ENCODE measurements at places on chromosomes 7 and 10. TPM values are rescaled to one million over a fixed set of nuclear protein-coding genes. Genes with fewer than 3 reads are reported as not detected.

The LLCFC1 gene
- total RNA-seq, result not detected

The PRDX3 gene
- 113 TPM for total RNA-seq

The BLNK gene
- total RNA-seq, result 0.41 TPM

The AQP1 gene
- total RNA-seq, result 0.82 TPM

The PDE6C gene
- not detected for total RNA-seq

DNA sequence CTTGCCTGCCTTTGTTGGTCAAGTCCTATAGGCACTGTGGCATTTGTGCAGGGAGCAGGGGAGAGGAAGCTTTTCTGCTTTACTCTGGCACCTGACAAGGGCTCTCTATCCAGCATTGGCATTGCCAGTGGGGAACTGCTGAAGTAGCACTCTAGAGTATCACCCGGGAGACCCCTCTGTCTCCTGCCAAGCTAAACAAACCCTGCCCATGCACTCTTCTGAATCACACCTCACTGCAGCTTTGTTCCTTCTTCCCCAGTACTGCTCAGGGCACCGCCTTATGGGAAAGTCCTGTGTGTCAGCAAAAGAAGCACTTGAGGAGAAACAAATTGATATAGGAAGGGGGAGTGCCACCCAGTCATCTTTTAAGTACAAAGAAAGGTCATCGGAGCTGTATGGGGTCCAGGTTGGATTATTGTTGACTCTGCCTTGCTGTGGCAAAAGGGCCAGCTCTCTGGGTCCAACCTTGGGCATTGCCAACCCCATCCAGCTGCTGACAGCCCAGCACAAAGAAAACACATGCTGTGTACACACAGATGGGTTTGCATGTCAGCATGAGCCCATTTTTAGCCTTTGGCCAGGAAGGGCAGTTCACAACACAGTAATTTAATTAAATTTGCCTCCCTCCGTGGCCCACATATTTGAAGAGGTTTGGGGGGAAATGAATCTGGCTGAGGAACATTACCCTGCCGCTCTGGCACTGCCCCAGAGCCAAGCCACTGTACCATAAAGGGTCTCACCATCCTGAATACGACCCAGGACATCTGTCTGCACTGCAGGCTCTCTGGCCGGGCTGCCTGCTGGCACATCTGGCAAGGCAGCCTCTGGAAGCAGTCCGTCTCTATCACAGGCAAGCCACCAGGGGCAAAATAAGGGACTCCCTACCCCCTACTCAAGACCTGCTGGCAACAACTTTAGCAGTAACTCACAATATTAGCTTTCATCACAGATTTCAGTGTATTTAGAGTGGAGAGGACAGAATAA, 13.1 kb downstream of the LRRC4 start:
- no peak for DNase-seq

DNA sequence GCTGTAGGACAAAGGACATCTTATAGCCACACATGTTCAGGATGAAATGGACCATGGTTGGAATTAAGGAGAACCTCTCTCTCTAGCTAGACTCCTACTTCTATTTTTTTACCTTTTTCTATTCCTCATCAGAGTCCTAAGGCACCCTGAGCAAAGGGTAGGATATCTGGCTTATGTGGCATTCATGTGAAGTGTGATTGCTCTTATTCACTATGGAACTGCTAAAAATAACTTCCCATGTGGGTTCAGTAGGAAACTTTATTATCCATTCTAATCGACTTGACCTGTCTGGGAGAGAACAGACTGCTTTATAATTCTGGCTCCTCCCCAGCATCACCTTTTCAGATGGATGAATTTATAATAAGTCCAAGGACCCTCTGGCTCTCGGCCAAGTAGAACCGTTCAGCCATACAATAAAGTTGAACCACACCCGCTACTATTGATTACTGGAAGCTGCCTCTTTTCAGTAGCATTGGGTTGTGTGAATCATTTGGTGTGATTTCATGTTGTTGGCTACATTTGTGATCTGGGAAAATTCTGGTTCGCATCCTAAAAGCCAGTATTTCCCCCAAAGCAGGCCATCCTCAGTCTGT, 117.5 kb downstream of the NRF1 start:
- DNase-seq, result no peak

- no peak for DNase-seq
These were observed 82.4 kb downstream of the KLF6 start for GRCh38 chr10:3702569-3702968.
